ENCODE measurements at places on chromosomes 6 and 20.
A peak's percentile ranks its signal among the peaks of the same experiment; 100 is the strongest.

GRCh38 chr6:110949679-110950285, 8.7 kb upstream of the GTF3C6 start:
- peak; percentile 29 for DNase-seq

DNA sequence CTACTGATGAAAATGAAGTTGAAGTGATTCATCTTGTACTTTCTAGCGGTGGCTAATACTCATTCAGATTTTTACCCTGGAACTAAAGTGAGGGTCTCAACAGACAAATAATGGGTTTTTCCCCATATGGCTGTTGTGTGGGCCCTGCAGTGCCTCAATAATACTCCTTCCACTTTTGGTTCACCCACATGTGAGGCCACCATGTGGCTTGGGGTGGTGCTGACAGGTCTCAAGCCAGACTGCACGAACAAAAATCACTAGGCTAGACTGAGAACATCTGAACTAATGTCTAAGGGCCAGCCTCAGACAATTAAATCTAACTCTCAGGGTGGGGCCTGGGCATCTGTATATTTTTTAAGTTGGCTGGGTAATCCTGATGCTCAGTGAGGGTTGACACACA, 7.9 kb upstream of the COL12A1 start:
- DNase-seq: no peak

DNA sequence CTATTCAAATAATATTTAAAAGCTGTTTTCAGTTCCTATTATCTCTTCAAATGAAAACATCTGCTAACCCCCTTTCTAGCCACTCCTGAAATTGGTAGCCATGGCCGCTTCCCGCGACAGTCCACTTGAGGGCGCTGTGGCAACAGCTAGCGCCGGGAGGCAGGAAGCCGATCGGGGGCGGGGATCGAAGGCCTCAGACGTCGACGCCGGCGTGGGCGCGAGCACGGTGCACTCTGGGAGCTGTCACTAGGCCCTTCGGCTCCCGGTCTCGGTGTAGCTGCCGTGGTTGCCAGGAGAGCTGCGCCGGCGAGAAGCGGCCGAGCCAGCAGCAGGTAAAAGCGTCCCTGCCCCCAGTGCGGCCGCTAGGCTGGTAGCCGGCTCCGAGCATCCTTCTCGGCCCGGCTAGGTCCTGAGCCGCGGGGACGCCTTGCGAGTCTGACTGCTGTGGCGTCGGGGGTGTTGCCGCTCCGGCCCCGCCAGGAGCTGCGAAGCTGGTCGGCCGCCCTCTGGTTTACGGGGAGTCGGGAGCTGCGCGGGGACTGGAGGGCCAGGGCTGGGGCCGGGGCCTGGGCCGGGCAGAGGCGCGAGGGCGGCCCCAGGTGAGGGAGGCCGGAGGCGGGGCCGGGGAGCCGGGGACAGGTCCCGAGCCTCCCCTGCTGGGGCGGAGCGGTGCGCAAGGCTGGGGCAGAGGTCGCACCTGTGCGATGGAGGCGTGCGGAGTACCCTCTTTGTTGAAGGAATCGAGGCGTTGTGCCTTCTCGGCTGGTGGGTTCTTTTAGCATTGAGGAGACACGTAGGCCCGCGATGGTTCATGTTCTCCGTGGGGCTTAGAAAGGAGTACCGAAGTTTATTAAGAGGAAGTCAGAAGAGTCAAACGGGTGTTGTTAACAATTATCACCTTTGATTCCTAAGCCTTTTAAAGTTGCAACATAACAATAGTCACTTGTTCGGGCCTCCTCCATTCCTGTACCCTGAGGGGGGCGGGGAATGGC, at the start of gene DOP1A:
Gene DOP1A (plus strand): TSS at position 224 of the 992 bp plus-strand sequence. CDS start 29,307 bp downstream, outside the sequence.
- DNase-seq: peak; percentile 95

DNA sequence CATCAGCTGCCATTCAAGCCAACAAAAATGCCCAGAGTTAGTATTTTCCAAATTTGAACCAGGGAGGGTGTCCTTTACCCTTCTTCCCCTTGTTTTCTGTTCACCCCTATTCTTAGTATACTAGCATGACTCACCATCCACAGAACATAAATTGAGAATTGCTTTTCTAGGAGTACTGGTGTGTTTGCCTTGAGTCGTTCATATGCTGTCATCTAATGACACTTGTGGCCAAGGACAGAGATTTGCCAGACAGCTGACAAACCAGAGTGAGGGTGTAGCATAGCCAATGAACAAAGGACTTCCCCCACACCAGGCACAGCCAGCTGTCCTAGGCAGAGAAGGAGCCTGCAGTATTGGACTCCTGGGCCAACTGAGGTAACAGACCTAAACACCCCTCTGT, 62.2 kb downstream of the FILIP1 start:
- DNase-seq: no peak

- no peak for DNase-seq
Observed at GRCh38 chr6:1383729-1384548, 5.4 kb upstream of the FOXF2 start.

DNA sequence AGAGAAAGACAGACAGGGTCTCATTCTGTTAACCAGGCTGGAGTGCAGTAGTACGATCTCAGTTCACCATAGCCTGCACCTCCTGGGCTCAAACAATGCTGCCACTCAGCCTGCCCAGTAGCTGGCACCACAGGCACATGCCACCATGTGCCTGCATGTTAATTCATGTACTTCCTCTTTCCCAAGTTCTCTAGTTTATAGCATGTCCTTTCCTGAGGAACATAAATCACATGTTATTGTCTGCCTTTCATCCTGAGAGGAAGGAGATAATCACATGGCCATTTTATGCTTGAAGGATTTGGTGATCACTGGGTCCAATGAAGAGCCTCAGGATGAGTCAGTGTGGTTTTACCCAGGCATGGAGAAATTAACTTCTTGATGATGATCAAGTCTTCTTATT, 47.9 kb downstream of the COL11A2 start:
- peak; percentile 15 for DNase-seq

DNA sequence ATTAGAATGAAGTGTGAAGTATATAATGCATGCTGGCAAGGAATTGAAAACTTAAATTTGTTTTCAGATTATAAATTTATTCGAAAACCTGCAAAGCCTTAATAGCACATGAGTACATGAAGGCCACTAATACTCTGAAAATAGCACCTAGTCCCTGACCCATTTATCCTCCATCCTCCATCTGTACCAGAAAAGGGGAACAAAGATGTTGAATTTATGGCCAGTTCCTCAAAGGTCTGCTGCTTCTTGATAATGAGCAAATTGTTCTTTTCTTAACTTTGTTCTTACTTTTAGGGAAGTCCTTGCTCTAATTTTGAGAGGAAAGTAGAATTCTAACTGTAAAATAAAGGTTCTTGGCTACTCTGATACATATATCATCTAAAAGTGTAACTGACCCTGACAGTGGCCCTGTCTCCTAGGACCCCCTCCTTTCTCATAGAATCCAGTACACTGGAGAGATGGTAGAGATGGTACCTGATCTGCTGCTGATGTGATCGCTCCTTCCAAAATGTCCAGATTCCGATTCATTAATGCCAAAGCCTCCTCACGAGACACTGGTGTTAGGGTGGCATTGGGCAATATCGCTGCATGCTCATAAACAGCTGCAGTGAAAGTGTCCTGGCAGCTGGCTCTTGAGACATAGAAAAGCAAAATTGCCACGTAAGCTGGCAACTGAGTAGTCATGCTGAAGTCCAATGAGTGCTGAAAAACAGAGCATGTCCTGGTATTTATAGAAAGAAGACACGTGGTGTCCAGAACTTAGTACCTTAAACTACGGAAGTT, at the start of gene VNN1:
Gene VNN1 (minus strand): TSS at position 704 of the 783 bp plus-strand sequence. CDS start 20 bp downstream, at position 684.
- DNase-seq: peak; percentile 20

DNA sequence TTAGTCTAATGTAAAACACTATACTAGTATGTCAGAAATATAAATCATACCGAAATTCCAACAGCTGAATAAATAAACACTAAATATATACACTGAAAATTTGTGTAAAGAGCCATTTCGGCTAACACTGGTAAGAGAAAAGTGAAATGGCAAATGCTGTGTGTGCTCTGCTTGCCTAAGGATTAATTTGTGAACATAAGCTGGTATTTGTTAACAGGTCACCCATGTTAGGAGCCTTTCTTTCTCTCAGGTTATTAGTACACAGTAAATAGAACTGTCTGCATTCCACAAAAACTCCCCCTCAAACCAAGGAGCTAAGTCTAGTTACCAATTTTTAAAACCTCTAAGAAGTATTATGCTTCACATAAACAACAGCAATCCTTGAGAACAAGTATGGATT, 27.0 kb downstream of the ELOVL5 start:
- no peak for DNase-seq

- no peak for DNase-seq
Observed at GRCh38 chr6:116060572-116061283, at the start of gene FRK. Gene FRK (minus strand): TSS chr6:116060891. CDS start chr6:116060311, 580 bp downstream.

DNA sequence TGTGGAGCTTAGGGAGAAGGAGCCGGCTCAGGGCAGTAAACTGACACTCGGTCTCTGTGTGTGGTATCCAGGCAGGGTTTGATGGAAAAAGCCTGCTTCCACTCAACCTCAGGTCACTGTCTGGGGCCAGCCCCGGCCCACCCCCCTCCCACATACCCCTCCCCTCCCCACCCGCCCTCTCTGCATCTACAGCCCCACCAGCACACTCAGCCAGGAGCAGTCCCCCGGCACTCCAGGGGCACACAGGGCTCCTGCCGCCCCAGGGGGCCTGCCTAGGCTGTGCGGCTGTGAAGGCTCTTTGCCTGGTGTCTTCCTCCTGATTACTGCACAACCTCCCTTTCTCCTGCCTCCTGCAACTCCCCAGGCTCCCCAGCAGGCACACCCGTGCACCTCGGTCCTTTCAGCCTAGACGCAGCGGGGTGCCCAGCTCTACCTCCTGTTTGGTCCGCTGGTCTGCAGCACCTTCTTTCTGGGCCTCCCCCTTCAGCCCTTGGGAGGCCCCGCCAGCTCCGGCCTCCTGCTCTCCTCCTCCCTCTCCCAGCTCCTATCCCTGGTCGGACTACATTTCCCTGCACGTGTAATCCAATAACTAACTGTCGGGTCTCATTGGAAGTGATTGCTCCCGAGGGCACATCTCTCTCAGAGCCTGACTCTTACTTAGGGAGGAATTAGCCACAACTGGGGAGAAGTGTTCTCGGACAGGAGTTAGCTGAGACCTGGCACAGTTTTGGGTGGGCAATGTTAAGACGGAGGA, 1.3 kb upstream of the FOXF2 start:
- no peak for DNase-seq

GRCh38 chr6:46380152-46380807, 111.0 kb downstream of the RCAN2 start:
- DNase-seq: no peak

DNA sequence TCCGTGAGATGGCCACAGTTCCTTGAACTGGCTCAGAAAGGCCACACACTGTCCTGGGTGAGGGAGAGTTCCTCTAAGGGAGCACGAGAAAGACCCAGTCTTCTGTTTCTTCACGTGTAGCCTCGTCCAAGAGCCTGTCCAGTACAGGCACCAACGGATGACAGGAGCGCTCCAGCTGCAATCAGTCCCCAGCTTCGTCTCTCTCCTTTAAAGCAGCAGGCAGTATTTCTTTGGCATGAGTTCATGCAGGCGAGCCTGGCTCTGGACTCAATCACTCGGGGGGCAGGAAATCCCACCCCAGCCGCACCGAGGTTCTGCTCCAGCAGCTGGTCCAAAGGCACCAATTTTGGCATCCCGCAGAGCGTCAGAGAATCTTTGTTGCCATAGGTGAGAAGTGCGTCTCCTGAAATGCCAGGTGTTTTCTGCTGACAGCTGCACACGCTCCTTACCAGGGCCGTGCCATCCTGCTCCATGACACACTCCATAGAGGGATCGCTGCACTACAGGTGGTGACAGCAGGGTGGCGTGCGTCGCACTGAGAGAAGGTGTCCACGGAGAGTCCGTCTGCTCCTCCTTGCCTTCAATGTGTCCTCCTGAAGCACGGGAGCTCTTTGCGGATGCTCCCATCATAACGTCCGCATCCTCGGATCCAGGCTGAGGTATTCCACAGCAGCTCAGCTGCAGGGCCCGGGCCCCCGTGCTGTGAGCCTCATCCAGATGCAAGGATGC, 59.6 kb upstream of the AFDN start:
- no peak for DNase-seq

- DNase-seq: no peak
Observed at GRCh38 chr6:158780988-158781691, 38.0 kb downstream of the EZR start.

DNA sequence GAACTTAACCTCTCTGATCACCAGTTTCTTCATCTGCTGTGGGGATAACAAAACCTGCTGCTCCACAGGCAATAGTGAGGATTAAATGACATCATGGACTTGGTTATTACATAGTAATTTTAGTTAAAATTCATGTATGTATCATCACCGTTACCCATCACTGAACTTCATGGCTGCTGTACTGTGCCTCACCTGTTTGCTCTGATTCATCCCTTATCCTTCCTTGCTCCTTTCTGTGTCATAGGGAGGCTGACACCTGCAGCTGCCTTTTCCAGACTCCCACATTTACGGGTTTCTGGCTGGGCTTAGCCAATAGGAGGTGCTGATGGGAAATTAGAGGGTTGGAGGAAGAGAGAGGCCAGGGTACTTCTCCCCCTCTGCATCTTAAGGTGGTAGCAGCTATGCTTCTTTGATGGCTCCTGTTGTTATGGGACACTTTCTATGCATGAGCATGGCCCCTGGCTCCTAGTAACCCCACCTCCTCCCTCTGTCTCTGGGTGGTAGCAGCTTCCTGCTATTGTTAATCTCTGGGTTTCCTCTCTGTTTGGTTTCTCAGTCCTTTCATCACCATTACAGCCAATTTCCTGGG, 332.1 kb downstream of the DHX35 start:
- no peak for DNase-seq

DNA sequence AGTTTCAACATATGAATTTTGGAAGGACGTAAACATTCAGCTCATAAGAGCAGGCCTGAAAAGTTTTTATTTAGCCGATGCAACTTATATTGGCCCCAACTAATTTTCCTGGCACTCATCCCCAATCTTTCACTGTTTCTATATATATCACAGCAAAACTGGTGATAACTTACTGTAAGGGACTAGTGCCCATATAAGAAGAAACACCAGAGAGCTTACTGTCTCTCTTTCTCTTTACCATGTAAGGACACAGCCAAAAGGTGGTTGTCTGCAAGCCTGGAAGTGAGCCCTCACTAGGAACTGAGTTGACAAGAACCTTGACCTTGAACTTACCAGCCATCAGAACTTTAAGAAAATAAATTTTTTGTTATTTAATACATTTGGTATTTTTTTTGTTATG, 807.4 kb upstream of the CITED2 start:
- DNase-seq: no peak

DNA sequence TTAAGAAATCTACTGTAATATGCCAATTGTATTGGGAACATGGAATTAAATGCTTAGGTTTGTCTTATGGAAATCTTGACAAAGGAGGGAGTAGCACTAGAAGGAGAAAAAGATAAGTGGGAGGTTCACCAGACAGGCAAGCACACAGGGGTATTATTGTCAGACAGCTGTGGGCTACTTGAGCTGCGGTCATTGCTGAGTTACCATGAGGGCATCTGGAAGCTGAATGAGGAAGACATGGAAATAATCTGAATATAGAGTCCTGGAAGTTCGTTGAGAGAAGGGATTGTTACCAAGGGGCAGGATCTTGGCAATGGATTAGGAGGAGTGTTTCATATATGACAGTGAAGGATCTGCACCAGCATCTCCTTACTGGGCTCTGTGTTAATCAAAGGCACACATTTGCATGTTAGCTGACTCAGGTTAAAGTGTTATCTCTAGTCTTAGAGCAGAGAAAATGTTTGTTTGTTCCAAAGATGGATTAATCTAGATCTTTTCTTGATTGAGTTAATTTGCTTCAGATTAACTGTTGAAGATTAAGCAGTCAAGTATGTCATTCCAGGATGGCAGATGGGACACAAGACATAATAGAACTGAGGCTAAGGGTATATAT, 53.0 kb upstream of the SUPT3H start:
- DNase-seq: no peak
